Adipocyte (in vitro differentiated cells): ENCODE measurements at places on chromosomes 2 and 18.

DNA sequence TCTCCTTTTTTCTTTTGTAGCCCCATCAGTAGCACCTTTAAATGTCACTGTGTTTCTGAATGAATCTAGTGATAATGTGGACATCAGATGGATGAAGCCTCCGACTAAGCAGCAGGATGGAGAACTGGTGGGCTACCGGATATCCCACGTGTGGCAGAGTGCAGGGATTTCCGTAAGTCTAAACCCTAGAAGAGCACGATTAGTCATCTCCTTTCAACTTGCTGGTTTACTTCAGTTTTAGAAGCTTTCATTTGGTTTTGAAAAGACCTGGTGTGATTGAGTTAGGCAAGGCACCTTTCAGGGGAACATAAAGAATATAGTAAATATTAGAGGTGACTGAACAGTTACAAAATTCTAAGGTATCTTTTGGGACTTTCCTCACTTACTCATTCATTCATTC, 72.2 kb upstream of the TMEM87B start:
- no peak for DNase-seq

DNA sequence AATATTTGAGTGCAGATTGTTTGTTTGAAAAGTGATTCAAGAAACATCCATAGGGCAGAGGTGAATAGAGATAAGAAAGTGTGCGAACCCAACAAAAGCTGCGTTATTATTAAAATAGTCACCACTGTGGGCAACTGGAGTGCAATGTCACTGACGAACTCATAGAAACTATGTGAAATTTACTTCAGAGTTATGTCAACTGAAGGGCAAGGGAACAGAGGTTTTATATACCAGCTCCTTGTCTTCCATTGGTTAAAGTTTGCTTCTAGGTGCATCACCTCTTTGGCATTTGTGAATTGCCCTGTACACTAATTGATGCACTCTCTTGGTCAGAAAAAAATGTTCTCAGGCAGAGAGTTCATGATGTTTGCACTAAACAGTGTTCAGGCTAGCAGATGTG, 110.5 kb upstream of the NYAP2 start:
- DNase-seq = no peak

- no peak for DNase-seq
These were observed 23.1 kb upstream of the ATG16L1 start for GRCh38 chr2:233228376-233228775.

- DNase-seq = peak; percentile 57
These were observed 36.0 kb upstream of the IKZF2 start for GRCh38 chr2:213187386-213187785.

DNA sequence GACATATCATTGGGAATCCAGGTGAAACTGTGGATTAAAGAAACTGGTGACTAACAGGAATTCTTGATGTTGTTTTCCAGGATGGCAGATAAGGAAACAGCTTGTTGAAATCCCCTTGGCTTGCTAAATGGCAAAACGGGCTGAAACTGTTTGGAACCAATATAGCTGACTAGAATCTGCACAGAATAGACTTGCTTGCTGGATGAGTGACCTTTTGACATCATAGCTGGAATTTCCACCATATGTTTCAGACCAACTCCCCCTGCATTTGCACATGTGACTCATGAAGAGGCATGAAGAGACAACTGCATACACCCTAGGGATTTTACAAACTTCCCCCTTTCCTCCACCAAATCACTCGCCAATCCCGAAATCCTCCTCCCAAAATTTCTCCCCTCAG, 87.7 kb upstream of the LYPD1 start:
- DNase-seq = no peak
